ENCODE measurements at places on chromosomes 13 and 19. TPM values are rescaled to one million over a fixed set of nuclear protein-coding genes. Genes with fewer than 3 reads are reported as not detected.

The NCR1 gene
- not detected for total RNA-seq

DNA sequence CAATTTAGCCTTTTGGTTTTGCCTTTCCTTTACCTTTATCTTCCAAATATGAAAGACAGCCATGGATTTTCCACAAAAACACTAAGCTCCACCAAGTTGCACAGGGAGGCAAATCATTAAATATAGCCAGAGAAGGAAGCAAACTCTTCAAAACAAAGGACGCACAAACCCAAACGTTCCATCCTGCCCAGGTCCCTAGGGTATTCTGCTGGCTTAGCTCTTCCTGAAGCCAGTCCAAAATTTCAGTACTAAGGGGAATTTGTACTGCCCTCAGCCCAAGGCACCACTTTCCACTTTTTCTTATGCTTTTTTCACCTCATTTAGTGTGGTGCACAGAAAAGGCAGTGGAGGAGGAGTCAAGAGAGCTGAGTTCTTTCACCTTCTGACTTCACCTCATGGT lies 169.9 kb downstream of the FLT1 start:
- DNase-seq: no peak

GRCh38 chr19:38555200-38555599 lies 62.6 kb downstream of the MAP4K1 start:
- no peak for DNase-seq

The RFX1 gene
- 12.3 TPM for total RNA-seq

GRCh38 chr13:106425661-106426060 lies 109.8 kb downstream of the EFNB2 start:
- DNase-seq: no peak

GRCh38 chr19:48171710-48172109 lies 1.2 kb downstream of the ZSWIM9 start:
- DNase-seq: no peak

DNA sequence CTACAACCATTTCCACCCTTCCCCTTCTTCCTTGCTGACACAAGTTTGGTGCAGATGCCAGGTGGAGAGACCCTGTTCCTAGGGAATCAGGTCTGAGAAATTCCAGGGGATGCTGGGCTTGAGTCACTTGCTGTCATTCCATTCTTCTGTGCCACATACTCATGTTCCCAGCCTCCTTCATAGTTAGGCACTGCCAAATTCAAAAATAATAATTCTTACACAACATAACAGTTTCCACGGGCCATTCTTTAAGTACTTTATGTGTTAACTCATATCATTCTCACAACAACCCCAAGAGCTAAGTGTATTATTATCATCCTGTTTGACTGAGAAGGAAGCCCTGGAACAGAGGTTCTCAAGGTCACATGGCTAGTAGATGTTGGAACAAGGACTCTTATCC lies 27.1 kb upstream of the POMP start:
- no peak for DNase-seq

All from activated T-cell treated with anti-CD3 and anti-CD28 coated beads, Interleukin-2, amount 50 U/mL, for 4 hours (primary cell).